HTR-8/SVneo (cell line): ENCODE measurements at places on chromosomes 1 and 21.

DNA sequence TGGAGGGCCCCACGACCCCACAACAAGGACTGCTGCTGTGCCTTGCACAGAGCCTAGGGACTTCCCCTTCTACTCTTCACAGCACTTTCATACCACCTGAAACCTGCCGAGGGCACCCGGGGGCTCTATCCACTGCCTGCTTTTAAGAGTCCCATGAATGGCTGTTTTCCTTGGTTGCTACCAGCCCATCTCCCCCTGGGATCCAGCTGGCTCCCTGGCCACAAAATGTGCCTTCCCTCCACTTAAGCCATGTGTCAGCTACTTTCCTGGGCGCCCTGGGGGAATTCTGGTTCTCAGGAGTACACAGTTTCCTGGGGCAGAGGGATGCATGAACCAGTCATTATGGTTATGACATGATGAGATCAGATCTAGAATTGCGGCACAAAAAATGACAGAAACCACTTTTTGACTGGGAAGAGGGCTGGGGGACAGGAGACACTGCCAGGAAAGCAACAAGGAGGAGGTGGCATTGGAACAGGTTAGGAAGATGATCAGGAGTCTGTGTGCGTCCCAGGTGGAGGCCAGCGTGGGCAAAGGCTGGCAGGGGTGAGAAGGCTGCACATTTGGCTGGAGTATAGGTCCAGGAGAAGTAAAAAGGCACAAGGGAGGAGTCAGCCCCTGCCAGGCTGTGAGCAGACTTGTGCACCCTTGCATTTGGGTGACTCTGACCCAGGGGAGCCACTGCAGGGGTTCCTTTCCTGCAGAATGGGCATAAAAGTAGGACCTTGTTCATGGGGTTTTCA is 3.2 kb upstream of the TNFRSF8 start:
- no peak for DNase-seq

DNA sequence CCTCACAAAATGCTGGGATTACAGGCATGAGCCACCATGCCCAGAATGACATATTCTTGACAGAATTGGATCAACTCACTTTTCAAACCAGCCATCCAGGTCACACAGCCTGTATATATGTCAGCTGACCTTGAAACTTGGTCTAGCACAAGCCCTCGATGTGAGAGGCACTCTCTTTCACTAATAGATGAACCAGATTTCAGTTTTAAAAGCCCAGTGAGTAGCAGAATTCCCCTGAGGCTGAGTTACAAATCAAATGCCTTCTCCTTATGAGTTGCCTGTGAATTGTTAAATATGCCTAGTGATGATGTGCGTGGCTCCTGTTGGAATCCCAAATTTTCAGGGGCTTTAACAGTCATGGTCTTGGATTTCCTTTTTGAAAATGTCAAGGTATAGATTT is 88.7 kb downstream of the CD247 start:
- no peak for DNase-seq

DNA sequence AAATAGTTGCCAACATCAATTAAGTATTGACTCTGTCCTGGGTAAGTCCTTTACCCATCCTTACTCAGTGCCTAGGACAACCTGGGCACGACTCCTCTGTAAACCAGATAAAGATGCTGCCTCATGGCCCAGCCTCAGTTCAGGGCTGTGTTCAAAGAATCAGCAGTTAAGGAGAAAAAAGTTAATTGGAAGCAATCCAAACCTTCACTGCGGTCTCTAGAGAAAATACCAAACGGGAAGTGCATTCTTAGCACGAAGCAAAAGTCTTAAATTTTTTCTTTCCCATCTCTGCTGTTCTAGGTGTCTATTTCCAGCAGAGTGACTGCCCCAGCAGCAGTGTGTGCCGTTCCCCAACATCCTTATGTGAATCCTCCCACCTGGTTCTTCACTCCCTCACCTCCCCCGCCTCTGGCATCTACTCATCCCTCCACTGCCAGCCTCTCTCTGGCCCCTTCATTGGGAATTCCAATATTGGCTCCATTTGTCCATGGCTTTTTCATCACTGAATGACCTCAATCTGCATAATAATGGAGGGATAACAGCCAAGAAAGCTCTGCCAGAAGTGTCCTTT is 23.2 kb downstream of the KANK4 start:
- no peak for DNase-seq

DNA sequence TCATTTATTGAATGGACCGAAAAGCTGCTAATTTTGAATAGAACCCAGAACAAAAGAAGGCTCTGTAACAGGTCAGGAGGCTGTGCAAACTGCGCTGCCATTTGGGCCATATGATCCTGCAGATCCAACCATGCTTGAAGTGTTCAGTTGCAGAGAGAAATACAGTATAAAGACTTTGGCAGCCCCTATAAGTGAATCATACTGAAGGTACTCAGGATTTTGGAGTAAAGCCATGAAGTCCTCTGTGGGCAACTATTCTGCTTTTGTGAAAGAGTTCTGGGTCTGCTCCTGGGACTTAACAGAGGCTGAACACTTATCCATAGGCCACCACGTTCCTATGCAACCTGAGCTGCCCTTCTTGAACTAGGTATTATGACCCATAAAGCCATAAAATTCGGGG is 1613.6 kb upstream of the PRMT6 start:
- DNase-seq: no peak

GRCh38 chr1:202155478-202156021 is 4.9 kb downstream of the PTPN7 start:
- peak; percentile 53 for DNase-seq

- peak; percentile 49 for DNase-seq
These were observed 10.9 kb downstream of the ERRFI1 start for GRCh38 chr1:8015036-8015808.

DNA sequence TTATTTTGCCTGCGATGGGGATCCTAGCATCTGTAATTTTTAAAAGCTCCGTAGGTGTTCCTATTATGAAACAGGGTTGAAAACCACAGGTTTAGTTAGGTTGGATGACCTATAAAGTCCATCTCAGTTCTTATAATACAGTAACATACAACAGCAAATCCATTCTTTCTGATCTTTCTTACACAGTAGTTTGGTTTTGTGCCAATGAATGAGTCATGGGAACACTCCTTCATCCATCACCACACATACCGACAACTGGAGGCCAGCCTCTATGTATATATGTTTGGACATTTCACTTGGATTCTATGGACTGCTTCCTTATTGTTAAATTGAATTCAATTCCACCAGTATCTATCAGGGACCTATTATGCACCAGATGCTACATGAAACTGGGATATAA is 118.4 kb upstream of the L1TD1 start:
- DNase-seq: peak; percentile 35

DNA sequence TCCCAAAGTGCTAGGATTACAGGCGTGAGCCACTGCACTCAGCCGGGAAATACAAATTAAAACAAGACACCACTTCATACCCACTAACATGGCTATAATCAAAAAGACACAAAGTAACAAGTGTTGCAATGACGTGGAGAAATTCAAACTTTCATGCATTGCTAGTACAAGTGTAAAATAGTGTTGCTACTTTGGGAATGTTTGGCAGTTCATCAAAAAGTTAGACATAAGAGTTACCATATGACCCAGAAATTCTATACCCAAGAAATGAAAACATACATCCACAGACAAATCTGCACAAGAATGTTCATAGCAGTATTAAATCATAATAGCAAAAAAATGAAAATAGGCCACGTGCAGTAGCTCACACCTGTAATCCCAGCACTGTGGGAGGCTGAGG is 16.4 kb downstream of the FOXJ3 start:
- no peak for DNase-seq

DNA sequence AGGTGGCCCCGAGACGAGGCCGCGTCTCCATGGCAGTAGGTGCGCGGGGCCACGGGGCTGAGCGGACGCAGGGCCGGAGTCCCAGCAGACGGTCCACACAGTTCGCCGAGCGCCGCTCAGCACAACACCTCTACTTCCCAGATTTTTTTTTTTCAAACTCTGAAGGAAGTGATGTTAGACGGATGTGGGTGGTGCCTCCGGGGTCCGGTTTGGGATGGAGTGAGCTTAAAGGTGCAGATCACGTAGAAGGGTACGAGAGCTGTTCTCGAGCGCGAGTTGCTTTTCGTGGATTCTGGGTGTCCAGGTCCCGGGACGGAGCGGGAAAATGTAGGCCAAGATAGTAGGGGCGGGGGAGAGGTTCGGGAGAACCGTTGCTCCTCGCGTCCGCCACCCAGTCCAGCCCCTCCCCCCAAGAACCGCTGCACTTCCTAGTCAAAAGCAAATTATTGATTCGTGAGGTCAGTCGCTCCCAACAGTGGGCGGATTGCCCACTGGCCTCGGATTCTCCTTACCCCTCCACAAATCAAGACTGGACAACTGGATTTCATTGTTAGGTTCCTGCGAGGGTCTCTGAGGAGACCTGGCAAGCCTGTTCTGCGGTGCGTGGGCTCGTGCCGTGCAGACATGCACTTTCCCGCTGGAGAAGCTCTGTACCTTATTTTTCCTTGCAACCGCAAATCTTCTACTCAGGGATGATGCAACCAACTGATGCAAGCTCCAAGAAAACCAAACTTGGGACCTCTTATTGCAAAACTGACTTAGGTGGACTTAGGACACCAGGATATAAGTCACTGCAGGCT is at the start of gene TXNDC12:
Gene TXNDC12 (minus strand): TSS at position 126 of the 800 bp plus-strand sequence. CDS start 95 bp downstream, at position 31.
- DNase-seq: peak; percentile 85

GRCh38 chr1:16183765-16184556 is 28.1 kb upstream of the EPHA2 start:
- no peak for DNase-seq

- DNase-seq: no peak
These were observed 17.3 kb downstream of the CSTB start for GRCh38 chr21:43758811-43759210.

- DNase-seq: no peak
These were observed 56.7 kb downstream of the LACTBL1 start for GRCh38 chr1:22915816-22916470.

DNA sequence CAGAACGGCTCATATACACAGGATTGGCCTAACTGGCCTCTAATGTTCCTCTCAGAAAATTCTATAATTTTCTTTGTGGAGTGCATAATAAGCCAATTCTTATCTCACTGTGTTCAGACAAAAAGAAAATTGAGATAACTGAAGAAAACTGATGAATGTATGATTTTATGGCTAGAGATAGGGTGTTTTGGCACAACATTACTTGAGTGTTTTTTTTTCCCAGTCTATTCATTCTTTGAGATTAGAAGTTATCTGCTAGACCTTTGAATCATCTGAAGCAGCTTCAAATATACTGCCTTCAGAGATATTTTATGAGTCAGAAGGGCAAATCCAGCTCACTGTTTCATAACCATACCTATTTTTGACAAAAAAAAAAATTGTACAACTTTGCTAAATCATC is 85.6 kb downstream of the VAV3 start:
- DNase-seq: no peak

DNA sequence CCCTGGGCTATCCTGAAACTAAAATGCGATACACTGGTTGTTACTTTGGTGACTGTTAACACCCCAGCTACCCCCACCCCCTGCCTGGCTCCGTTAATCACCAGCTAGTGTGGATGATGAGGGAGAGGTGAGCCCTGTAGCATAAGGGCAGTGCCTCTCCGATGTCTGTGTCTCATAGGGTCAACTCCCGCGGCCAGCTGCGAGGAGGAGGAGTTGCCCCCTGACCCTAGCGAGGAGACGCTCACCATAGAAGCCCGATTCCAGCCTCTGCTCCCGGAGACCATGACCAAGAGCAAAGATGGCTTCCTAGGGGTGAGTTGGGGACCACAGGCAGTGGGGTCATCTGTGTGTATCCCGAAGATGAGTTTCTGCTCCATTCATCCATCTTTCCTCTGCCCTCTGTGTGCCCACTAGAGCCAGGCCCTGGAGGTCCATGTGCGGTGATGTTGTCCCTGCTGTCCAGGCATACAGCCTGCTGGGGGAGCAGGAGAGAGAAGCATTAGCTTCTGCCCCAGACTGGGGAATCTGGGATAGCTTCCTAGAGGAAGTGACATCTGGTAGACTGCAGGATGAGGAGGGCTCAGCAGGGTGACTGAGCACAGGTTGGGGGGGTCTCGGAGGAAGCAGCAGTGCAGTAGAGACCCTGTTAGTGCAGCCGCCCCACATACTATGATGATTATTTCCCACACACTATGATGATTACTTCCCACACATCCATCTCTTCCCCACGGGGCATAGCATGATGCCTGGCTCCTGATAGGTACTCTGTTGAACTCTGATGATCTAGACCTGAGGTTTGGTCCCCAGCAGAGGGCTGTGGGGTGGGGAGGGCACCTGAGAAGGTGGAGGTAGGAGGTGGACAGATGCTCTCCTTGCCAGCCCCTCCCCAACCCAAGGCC is 5.2 kb downstream of the SELENON start:
- no peak for DNase-seq

GRCh38 chr1:54362881-54363340 is 43.3 kb downstream of the SSBP3 start:
- no peak for DNase-seq

DNA sequence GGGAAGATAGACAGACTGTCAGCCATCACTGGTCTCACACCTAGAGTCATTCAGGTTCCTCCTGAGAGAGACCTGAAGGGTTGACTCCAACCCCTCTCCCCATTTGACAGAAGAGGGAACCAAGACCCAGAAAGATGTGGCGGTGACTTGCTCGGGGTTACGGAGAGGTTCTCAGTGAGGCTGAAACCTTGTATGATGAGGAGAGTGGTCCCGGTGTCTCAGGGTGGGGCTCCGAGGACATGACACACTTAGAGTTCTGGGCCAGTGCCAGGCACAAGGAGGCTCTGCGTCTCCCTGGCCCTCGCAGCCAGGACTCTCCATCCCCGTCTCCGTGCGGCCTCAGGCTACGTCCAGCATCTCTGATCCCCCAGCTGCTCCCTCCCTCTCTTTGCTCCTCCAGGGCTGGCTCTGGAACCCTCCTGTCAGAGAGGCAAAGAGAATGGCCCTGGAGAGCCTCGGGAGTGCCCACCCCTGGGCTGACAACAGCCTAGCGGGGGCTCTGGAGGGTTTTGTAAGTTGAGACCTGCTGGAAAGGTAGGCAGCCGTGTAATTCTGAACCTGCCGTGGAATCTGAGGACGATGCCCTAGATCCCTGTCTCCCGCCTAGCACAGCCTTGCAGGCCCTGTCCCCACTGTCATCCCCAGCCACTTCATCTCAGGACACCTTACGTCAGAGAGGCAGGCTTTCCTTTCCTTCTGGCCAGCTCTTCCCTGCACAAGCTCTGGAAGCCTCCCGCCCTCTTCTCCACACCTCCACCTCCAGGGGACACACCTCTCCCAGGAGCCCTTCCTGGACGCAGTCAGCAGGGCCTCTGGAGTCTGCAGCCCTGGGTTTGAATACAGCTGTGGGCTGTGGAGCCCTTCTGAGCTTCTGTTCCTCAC is 4.1 kb downstream of the EFHD2 start:
- no peak for DNase-seq

- DNase-seq: no peak
These were observed 142.8 kb downstream of the HUNK start for GRCh38 chr21:32015461-32016139.

GRCh38 chr1:46341222-46342083 is 846 bp downstream of the NSUN4 start:
- no peak for DNase-seq

DNA sequence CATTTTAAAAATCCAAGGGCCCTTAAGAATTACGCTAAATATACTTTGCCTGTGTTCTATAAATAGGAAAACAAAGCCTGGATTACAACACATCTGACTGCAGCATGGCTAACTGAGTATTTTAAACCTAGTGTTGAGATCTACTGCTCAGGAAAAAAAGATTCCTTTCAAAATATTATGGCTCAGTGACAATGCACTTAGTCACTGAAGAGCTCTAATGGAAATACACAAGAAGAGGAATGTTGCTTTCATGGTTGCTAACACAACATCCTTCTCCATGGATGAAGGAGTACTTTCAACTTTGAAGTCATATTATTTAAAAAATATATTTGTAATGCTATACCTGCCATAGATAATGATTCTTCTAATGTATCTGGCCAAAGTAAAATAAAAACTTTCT is 248.3 kb upstream of the NEGR1 start:
- DNase-seq: no peak
